A549 (cell line): ENCODE measurements at places on chromosomes 7 and 10.

DNA sequence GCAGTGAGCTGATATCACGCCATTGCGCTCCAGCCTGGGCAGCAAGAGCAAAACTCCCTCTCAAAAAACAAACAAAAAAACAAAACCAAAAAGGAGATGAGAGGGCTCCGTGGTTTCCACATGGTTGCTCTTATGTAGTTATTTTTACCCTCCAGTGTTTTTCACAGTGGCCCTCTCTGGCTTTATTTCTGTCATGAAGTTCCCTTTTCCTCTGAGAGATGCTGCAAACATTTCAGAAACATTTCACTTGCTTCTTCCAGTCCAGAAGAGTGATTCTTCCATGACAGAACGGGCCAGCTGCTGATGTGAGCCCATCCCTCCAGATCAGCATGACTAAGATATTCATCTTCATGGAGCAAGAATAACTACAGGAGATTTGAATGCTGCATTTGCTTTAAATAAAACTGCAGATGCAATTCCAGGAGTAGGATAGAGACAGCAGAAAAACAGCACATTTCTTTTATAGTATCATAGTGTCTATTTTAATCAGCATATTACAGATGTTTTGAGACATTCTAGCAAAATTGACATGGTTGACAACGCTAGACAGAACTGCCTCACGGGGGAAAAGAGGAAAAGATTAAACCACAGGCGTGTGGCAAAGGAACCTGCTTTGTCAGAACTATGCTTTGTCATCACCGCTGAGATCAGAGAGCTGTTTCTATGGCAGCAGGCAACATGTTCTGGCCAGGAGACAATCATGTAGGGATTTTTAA, 40.3 kb downstream of the NRCAM start:
- peak; percentile 56 for DNase-seq

- DNase-seq = no peak
These were observed 10.4 kb downstream of the PMPCB start for GRCh38 chr7:103307503-103308231.

DNA sequence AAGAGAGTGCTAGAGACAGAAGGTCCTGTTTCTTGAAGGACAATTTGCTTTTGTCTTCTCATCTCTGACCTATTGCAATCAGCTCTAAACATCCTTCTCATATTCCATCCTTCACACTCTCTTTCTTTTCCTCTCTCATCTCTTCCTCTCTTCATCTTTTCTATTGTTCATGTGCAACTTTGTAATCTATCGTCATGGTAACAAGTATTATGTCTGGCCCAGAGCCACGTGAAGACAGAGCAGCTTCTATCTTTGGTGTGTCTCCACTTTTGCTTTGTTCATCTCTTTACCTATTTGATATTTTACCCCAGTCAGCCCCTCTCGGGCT, 104.9 kb upstream of the ABCB5 start:
- no peak for DNase-seq

DNA sequence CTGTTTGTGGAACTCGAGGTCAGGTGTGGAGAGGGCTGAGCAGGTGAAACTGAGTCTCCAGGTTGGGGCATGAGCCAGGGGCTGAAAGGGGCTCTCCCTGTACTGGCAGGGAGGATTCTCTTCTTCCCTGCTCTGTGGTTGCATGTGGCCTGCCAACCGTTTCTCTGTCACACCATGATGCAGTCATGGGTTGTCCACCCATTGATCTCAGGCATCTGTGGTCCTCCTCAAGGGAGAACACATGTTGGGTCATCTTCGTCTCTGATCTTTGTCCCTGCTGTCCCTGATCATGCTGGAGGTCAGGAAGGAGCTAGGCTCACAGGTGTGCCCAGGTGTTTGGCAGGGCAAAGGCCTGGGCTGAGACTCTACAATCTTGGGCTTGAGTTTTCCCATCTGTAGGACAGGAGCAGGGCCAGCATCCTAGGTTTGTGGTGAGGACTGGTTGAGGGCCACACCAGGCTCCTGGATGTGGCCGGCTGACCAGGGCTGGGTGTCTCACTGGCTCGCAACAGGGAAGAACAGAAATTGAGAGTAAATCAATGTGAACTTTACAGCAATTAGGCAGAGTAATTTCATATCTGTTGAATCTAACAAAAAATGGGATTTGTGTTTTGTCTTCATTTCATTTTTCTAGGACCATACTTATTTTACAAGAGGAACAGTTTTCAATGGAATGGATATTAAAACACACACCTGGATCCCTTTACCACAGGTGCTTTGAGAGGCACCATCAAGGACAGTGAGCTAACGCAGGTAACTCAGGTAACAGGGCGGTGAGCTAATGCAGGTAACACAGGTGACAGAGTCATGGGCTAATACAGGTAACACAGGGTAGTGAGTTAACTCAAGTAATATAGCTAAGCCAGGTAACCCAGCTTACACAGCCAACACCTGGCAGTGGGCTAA, 58.5 kb upstream of the IGFBP3 start:
- no peak for DNase-seq

- DNase-seq = no peak
These were observed 11.0 kb downstream of the PDGFA start for GRCh38 chr7:508461-509170.

DNA sequence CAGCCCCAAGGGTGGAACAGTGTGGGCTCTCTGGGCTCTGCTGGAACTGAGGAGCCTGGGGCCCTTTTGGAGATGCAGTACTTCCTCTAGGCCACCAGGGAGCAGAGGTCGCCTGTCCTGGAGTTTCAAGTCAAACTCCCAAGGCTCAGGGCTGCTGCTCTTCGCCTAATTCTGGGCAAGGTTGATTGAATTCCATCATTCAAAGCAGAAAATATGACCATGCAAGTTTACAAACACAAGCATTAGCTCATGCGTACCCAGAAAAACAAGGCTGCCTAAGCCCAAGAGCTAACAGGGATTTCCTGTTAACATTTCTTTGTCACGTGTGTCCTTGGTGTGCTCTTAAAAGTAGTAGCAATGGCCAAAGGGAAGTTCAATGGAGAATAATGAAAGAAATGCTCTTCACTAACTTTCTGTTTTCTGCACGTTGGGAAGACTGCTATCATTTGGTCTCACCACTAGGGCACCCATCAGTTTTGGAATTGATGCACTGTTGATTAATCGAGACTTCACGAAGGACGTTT, 20.1 kb downstream of the LDB3 start:
- peak; percentile 73 for DNase-seq

DNA sequence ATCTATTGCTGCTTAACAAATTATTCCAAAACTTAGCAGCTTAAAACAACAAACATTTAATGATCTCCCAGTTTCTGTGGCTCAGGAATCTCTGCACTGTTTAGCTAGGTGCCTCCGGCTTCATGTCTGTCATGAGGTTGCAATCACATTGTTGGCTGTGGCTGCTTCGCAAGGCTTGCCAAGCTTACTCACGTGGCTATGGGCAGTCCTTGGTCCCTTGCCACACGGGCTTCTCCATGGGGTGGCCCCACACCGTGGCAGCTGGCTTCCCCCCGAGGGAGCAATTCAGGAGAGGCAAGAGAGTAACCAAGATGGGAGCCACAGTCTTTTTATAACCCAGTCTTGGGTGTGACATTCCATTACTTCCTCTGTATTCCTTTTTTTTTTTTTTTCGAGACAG, 67.4 kb downstream of the NEURL1 start:
- DNase-seq = no peak

- DNase-seq = no peak
These were observed 35.0 kb downstream of the AUTS2 start for GRCh38 chr7:69633122-69633831.

DNA sequence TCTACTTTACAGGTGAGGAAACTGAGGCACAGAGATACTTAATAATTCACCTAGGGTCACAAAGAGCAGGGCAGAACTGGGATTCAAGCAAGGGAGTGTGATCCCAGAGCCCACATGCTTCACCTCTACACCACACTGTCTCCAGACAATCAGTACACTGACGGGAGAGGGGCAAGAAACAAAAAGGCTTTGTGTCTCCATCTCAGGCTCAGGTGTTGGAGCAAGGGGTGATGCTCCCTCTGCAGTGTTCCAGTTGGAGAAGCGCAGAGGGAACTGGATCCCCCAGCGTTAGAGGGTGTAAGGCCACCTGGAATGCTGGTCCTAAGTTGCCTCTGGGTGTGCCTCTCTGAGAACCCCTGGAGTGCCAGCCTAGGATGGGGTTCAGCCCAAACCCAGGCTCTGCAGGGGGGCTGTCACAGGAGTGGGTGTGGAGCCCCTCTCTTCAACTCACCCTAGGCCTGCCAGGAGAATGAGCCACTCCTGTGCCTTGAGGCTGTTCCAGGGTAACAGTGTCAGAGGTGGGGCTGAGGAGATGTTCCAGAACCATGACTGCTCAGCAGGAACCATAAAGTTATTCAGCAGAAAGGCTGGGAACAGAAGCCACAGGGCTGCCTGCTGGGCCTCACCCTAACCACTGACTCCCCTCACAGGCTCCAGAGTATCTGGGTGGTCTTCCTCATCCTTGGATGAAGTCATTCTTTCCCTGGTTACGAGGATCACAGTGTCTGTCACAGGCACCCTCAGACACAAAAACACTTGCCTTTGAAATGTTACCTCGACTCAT, 5.5 kb downstream of the RBP4 start:
- no peak for DNase-seq

DNA sequence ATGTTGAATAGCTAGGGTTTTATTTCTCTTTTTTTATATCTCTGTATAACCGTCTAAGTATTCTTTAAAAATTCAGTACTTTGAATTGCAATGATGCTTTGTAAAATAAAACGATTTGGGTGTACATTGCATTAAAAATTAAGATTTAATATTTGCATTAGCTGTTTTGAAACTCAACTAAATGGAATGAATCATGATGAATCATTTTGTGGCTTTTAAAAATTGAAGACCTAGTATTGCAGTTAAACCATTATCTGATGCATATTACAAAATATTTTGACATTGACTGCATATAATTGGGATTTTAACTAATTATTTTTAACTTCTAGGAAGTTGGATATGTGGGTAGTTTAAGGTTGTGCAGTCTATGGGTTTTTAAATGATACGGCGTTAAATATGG, 314.0 kb downstream of the CDK14 start:
- DNase-seq = no peak

DNA sequence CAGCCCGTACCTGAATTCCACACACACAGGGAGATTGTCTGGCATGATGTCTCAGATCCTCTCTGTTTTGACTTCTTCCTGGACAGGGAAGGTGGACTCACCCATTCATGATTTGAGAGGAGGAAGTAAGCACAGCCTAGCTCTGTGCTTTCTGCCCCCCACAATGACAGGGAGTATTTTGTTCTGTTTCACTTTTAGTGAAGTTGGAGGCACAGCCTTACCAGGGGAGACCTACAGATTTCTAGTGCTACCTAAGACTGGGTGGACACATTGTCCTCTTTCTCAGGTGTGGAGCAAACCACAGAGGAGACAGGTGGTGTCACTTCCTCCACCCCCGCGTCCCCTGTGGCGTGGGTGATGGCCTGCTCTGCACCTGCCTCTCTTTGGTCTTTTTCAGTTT, 408.6 kb upstream of the PFKP start:
- DNase-seq = no peak

- no peak for DNase-seq
These were observed 290.1 kb upstream of the ZMIZ1 start for GRCh38 chr10:78778444-78779338.

DNA sequence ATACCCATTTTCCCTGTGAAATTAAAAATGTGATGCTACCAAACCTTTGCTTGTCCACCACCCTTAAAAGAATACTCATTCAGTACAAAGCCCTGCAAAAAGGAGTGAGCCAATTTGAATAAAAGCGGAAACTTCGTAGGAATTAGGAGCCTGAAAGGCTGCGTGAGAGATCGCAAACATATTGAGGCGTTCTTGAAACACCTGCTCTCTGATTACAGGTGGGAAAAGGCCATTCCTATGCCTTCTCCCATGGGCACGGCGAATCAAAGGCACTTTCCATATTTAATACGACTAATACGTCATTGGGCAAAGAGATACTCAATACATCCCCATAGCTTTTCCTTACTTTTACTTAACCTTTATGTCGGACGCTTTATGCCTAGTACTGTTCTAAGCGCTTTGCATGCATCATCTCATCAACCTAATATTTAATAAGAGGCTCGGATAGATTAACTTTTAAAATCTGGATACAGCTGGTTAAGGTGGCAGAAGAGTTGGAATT, 30.9 kb upstream of the KMT2E start:
- DNase-seq = no peak
